Activated CD4-positive, alpha-beta T cell treated with anti-CD3 and anti-CD28 coated beads for 36 hours (primary cell): ENCODE measurements at places on chromosomes 7 and 10.

DNA sequence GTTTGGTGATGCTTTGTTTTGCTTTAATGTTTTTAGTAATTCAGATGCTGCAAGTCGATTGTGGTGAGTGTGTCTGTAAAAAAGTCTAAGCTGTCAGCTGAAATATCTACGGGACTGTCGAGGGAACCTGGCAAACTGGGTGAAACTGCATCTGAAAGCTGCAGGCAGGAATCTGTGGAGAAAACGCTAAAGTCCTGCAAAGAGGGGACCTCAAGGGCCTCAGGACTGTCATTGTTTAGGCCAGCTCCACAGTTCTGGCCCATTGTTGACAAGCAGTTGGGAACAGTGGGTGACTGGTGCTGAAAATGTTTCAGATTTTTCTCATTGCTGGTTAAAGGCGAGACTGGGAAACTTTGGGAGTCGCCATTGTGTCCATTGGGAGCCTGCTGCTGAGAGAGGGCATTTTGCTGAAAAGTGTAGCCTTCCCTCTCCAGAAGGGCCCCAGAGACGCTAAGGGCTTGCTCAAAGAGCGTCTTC, 1.8 kb downstream of the HOXA2 start:
- DNase-seq, result no peak

DNA sequence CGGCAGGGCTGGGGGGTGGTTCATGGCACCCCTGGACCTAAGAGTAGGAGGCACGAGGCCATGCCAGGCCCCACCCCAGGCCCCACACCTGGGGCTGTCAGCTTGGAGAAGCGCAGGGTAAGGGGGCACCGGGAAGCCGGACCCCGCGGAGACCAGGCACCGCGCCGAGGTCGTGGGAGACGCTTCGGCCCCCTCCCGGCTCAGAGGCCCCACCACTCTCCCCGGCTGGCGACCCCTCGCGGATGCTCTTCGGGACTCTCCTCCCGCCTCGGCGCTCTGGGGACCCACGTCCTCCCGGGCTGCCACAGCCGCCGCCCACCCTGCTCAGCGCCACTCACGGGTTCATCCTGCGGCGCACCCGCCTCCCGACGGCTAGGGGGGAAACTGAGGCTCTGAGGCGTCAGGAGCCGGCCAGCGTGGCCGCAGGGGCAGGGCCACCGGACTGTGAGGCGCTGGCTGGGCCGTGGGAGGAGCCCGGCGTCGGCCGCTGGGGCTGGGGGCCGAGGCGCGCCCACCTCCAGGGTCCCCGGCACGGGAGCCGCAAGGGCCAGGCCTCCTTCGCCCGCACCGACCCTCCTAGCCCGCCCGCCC, 25.9 kb downstream of the PDGFA start:
- DNase-seq, result no peak

DNA sequence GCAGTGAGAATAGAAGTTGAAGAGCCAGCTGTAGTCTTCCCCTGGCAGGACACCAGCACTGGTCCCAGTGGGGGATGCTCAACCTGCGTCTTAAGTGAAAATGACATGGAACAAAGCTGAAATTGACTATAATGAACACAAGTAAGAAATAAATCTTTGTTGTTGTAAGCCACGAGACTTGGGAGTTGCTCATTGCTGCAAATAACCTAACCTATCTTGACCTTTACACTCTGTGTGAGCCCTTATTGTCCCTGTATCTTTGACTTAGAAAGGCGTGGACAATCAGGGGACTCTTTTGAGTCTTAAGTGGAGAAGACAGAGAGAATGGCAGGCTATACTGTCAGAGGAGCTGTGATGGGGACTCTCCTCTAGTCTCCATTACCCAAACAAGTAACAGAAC, 16.9 kb downstream of the ZC3HAV1L start:
- DNase-seq, result no peak

DNA sequence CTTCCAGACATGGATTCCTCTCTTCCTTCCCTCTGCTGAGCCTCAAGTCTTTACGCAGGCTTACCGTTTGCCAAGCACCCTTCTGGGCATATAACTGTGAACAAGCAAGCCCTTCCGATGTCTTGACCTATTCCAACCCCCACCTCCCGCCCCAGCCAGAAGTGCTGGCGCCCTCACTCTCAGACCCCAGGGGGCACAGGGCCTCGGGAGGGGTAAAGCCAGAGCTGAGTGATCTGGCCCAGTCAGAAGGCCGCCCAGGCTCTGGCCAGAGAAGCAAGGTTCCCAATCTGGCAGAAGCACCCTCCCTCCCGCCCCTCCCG, 1.2 kb downstream of the PRRT4 start:
- no peak for DNase-seq

GRCh38 chr7:5586279-5586962, 162.8 kb upstream of the TNRC18 start:
- no peak for DNase-seq

GRCh38 chr7:130279906-130280305, 13.1 kb upstream of the CPA4 start:
- DNase-seq, result no peak

- DNase-seq, result no peak
These were observed 110.4 kb downstream of the PON1 start for GRCh38 chr7:95213809-95214492.

DNA sequence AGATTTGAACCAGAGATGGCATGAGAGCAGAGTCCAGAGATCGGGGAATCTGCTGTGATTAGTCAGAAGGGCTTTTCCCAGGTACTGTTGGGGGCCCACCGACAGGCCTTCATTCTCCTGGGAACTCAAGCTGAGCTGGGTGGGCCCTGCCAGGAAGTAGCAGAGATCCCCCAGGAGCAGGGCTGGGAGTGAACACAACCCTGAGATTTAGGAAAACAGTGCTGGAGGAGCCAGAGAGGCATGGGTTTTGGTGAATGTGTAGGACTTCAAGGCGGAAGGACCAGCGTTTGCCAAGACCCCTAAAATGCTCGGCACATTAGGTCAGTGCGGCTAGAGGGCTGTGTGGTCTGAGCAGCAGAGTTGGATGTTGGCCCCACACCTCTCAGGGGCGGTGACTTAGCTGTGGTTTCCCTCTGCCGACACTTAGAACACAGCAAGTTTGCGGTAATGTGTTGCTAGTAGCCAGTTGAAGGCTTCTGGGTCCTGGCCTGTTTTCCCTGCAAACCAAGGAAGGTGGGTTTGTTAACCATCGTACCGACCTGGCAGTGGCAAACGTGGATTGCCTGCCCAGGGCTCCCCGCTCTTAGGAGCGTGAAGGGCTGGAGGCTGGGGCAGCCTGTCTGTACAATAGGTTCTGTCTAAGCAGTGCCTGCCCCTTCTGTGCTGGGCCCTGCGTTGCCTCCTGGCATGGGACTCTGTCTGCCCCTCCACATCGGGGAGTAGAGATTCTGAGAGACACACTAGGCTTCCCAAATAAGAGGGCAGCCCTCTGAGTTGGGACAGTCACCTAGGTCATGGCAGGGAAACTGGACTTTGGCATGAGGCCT, 14.0 kb downstream of the NACAD start:
- DNase-seq, result no peak

GRCh38 chr10:634256-634655, 55.2 kb downstream of the DIP2C start:
- DNase-seq, result no peak

GRCh38 chr7:34373940-34374339, 284.1 kb upstream of the NPSR1 start:
- DNase-seq, result no peak

- no peak for DNase-seq
These were observed 57.4 kb upstream of the FERD3L start for GRCh38 chr7:19202599-19202998.
